ENCODE measurements at places on chromosomes 2 and 18.
A peak's percentile ranks its signal among the peaks of the same experiment; 100 is the strongest.

GRCh38 chr2:17749753-17750438 lies 3.7 kb downstream of the SMC6 start:
- DNase-seq, result peak; percentile 4

DNA sequence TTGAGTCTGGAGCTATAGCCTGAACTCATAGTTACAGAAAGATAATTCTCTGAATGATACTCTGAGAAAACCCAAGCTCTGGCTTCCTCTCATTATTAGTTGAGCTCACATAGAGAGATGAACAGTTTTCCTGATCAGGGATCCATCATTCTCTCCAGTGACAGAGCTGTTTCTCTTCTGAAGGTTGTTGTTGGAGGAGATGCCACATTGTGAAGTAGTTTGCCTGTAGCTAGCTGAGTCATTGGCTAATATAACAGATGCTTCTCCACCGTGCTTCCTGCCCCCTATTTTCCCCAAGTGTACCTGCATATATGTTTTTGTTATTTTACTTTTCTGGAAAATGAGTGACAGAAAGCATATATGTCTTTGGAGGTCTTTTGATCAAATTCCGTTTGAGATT lies 64.6 kb downstream of the OSBPL6 start:
- no peak for DNase-seq

GRCh38 chr2:99674090-99674489 lies 184.3 kb upstream of the REV1 start:
- no peak for DNase-seq

DNA sequence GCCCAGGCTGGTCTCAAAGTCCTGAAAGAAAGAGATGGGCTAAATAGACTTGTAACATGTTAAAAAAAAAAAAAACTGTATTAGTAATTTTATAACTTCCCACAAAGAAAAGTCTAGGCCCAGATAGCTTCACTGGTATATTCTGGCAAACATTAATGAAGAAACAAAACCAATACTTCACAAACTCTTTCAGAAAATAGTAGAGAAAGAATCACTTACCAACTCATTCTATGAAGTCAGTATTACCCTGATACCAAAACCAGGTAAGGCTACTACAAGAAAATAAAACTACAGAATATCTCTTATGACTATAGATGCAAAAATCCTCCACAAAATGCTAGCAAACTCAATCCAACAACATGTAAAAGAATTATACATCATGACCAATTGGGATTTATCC lies 59.9 kb upstream of the ODC1 start:
- no peak for DNase-seq

- DNase-seq, result no peak
These were observed 594.0 kb downstream of the ERBB4 start for GRCh38 chr2:211944572-211944971.

- no peak for DNase-seq
These were observed 186.1 kb downstream of the ZFP36L2 start for GRCh38 chr2:43040084-43040854.

- DNase-seq, result no peak
These were observed 466.1 kb downstream of the TGIF1 start for GRCh38 chr18:3916082-3916481.

GRCh38 chr2:178873912-178874311 lies 66.7 kb upstream of the TTN start:
- no peak for DNase-seq

GRCh38 chr2:5410991-5411700 lies 281.0 kb upstream of the SOX11 start:
- DNase-seq, result no peak

DNA sequence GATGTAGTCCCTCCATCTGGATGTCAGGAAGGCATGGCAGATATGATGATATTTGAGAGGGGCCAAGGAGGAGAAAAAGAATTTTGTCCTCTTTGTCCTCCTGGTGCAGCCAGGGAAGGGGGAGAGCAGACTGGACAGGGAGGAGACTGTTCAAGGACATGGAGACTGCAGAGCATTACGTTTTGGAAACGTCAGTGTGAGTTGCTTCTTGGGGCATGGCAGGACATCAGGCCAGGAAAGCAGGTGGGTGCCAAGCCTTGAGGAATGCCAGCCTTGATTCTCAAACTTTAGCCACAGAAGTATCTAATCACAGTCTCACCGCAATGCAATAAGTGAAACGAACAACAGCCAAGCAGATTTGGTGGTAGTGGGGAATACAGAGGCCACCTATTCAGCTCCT lies 66.2 kb downstream of the BMP10 start:
- DNase-seq, result no peak

DNA sequence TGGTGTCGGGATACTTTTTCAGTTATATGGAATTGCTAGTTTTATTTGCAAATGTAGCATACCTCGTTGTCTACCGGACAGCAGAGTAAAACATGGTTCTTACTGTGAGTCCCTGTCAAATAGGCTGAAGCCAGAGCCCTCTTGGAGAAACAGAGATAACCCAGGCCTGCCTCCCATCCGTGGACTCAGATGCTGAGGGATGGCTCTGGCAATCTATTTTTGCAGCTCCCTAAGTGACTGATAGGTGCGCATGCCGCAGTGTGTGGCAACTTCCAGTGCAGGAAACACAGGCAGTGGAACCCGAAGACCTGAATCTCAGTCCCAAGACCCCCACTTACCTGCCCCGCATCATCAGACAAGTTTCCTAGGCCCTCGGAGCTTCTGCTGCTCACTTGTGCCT lies 33.6 kb downstream of the STEAP3 start:
- DNase-seq, result no peak

DNA sequence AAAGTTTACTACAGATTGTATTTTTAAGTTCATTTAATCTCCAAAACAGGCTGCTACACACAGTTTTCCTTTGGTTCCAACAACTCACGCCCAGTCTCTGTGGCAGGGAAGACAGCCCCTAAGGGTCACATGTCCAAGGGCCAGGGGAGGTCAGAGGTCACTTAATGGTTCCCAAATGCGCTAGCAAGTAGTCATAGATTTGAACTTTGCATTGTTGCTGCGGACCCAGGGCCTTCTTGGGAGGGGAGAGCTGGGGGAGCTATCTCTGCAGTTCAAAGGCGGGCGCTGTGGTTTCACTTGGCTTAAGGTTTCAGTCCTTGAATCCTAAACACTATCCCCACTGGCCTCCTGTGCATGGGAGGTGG lies 74.8 kb upstream of the ZNF532 start:
- DNase-seq, result no peak

DNA sequence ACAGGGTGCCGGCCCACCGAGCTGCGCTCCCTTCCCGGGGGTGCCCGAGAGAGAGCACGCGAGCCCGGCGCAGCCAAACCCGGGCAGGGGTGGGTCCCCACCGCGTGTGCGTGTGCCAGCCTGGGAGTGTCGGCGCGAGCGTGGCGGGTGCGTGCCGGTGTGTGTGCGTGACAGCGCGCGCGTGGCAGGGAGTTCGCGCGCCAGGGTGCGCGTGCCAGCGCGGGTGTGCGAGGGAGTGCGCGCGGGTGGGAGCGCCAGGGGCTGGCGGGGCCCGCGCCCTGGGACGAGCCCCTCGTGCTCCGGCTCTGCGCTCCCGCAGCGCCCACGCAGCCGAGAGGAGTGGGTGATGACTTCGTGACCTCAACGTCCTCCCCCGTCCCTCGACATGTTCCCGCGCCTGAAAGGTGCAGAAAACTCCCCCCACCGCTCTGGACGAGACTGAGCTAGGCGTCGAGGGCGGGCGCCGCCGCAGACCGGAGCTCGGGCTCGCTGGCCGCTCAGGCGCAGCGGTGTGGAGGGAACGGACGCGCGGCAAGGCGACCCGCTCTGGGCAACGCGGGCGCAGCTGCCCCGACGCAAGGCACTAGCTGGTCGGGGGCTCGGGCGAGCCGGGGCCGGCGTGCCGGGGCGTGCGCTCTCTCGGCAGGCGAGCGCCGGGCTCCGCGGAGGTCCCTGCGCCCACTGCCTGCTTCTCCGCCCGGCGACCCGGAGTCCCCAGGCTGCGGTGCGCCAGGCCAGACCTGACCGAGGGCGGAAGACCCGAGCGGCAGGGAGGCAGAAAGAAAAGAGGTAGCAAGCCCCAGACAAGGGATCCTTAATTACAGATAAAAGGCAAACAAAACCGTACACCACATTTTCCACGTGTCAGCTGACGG lies 582.8 kb downstream of the ZEB2 start:
- no peak for DNase-seq

DNA sequence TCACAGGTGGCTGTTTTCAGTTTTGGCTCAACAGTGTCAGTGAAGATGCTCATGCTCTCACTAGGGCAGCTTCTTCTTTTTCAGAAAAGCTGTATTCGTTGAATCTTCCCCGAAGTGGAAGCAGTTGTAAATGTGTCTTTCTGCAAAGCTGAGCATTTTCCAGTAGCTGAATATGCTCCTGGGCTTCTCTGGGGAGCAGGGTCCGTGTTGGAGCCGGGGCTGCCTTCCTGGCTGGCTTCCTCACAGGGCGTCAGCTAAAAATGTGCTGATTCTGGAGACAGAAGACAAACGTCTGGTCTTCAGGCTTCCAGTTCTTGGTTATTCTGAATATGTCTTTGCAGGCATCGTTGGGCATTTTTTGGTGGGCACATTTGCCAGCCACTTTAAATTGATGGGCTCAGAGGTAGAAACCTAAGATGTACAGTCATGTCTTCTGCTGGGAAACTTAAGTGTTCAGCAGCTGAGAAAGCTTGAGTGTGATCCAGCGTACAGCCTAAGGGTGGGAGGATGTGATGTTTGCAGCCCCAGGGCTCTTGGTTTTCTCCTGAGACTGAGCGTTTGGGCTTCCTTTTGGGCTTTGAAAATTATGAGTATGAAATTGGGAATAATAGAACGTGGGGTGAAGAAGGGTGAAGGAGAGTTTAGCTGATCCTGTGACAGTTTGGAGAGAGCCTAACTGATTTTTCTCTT lies 19.0 kb downstream of the SETBP1 start:
- DNase-seq, result no peak

GRCh38 chr2:73359915-73360697 lies 25.5 kb upstream of the ALMS1 start:
- no peak for DNase-seq

- DNase-seq, result no peak
These were observed 43.3 kb upstream of the LGALSL start for GRCh38 chr2:64410671-64411070.

GRCh38 chr2:198376677-198377076 lies 572.3 kb downstream of the PLCL1 start:
- DNase-seq, result no peak

DNA sequence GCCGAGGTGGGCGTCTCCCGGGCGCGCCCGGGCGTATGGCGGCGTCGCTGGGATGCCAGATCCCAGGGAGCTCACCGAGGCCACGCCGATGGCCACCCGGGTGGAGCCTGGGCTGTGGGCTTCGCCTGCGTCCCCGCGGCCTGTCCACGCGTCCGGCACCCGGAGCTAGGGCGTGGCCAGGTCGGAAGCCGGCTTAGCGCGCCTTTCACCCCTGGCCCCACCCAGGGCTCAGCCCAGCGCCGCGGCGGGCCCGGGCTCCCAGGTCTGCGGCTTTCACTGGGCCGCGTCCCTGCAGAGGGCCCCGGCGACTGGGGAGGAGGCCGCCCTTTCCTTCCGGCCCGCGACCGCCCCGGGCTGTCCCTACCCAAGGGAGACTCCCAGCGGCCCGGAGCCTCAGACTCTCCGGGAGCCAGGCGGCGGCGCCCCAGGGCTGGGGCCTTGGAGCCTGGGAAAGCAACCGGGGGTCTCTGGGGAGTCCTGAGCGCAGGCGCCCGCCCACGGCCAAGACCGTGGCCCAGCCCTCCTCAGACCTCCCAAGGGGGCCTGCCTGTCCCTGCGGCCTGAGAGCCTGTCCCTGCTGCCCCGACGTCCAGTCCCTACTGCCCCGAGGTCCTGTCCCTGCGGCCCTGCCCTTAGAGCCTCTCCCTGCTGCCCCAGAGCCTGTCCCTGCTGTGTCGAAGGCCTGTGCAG lies 36.3 kb upstream of the ITM2C start:
- peak; percentile 12 for DNase-seq

- DNase-seq, result no peak
These were observed 24.4 kb upstream of the ITGB6 start for GRCh38 chr2:160224507-160224906.

DNA sequence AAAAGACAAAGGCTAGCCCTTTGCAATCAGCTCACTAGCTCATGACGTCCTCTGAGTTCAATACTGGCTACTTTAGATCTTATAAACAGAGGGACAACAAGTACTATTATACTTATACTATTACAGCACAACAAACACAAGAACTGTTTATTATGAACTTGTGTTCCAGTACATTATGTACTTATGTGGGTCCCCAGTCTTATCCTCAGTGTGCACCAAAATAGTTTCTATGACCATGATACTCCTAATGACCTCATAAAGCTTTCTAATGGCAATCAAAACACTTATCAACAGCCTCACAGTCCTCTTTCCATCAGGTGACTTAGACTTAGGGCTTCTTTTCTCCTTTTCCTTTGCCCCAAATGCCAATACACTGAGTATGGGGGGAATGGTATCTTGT lies 614.4 kb downstream of the CNTNAP5 start:
- DNase-seq, result no peak

DNA sequence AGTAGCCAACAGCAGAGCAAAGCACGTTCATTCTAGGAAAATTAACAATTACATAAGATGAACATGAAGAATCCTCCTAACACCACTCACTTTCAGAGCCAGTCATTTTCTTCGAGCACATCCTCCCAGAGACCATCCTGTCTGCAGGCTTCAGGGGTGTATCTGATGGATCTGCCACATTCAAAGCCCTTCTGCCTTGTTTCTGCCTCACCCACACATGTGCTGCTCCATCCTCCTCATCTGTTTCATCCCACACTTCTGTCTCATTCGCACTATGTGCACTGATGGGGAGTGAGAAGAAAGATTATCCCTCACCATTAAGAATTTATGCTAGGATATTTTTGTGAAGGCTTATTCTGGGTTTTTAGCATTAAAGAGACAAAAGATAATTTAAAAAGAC lies 287.9 kb upstream of the PKDCC start:
- no peak for DNase-seq

DNA sequence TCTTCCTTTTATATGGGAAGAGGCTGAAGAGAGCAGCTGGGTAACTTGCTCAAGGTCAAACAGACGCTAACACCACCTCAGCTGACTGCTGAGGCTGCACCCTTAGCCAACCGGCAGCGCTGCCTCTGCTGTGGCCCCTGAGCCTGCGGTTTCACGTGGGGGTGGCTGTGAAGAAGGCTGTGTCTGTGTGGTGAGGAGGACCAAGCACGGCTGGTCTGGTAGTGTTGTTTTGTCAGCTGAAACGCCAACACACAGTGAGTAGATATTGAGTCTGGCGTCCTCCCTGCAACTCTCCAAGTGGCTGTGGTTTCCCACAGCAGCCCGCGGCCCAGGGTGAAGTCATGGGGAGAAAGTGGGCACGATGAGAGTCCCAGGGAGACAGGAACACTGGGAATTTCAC lies 69.6 kb downstream of the THNSL2 start:
- peak; percentile 46 for DNase-seq

DNA sequence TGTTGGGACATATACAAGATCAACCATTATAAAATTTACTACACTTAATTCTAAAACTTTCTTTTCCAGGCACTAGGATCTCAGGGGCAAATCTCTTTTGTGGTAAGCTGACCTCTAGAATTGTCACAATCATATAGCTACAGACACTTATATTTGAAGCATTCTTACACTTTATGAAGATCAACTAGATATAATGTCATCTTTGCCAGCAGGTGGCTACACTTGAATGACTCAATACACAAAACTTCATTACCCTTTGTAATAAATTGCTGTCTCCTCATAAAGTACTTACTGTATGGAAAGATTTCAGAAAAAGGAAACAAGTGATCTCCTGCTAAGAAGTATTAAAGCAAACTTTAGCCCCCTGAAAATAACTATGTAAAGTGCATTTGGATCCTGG lies 77.8 kb downstream of the RDH14 start:
- no peak for DNase-seq

Measured in CD4-positive, alpha-beta T cell treated with Interleukin-10 for 1 hour (primary cell).